Suprapubic skin (tissue), 4 donors: ENCODE measurements at places on chromosomes 7 and 10.

DNA sequence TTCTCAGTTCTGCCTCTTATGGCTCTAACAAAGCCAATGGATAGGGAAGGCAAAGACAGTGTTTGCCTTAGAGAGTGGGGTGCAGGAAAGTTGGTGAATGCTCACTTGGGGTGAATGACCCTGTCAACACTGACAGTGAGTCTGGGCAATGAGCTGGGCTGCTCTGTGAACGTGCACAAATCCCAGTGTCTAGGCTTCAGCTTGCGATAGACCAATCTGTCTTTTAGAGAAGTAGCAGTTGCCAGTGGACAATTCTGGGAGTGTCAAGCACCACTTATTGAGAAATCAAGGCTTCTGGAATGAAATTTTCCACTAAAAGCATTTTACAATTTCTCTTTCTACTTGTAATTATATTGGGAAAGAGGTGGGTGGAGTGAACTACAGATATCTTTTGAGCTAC, 141.4 kb downstream of the HERPUD2 start:
- DNase-seq: no peak

DNA sequence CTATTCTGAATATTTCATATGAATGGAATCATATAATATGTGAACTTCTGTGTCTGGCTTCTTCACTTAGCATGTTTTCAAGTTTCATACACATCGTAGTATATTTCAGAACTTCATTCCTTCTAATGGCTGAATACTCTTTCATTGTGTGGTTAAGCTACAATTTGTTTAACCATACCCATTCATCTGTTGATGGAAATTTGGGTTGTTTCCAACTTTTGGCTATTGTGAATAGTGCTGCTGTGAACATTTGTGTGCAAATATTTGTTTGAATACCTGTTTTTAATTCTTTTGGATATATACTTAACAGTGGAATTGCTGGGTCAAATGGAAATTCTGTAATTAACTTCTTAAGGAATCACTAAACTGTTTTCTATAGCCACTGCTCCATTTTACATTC, 86.0 kb upstream of the MDFIC start:
- DNase-seq: no peak

GRCh38 chr7:40516376-40516775, 381.6 kb downstream of the SUGCT start:
- no peak for DNase-seq

GRCh38 chr7:105098863-105099515, 85.0 kb downstream of the KMT2E start:
- no peak for DNase-seq

- DNase-seq: no peak
Measured at GRCh38 chr10:31864834-31865518, 63.7 kb downstream of the ARHGAP12 start.

GRCh38 chr10:26792758-26793495, 67.8 kb downstream of the ABI1 start:
- DNase-seq: no peak

DNA sequence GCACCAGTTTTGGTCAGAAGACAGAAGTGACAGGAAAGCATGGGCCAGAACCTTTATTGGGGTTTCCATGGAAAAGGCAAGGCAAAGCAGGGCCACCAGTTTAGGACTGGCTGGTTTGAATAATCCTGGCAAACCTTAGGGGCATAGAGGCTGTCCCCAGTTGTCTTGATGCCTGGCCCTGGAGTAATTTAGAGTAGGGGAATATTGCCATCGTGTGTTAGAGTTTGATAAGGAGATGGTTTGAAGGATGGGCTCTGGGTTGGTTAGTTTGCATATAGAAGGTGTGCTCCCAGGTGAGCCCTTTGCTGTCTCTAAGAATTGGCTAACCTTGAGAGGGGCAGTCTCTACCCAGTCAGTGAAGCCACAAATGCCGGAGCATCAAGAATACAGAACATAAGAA, 79.6 kb downstream of the ZNF777 start:
- DNase-seq: no peak

DNA sequence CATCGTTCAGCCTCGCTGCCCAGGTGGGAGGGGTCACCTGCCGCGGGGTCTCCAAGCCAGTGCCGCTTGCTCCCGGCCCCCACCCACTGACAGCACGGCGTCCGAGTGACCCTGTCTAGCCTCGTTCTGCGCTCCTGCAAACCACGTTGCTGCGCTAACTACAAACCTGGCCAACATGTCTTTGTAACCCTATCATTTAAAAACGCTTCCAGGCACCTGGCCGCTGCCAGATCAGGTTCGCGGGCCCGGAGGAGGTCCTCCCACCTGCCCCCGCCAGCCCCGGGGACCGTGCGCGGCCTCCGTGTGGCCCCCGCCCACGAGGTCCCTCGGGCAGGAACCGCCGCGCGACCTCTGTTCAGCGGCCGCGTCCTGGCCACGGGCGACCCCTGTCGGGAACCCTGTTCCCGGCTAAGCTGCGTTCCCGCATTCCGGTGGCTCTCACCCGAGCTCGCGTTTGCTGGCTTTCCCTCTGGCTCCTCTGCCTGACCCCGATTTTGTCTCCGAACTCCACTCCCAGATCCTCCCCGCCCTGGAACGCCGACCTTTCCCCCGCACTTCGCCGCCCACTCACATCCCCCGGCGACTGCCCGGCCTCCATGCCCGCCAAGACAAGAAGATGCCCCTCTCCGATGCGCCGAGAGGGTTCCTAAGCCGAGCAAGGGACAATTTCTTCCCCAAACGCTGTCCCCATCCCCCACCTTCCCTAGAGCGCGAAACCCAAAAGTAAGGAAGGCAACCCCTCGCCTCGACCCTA, 2.4 kb downstream of the SFMBT2 start:
- peak; percentile 80 for DNase-seq

- no peak for DNase-seq
Measured at GRCh38 chr7:51012569-51013217, 230.0 kb upstream of the GRB10 start.

DNA sequence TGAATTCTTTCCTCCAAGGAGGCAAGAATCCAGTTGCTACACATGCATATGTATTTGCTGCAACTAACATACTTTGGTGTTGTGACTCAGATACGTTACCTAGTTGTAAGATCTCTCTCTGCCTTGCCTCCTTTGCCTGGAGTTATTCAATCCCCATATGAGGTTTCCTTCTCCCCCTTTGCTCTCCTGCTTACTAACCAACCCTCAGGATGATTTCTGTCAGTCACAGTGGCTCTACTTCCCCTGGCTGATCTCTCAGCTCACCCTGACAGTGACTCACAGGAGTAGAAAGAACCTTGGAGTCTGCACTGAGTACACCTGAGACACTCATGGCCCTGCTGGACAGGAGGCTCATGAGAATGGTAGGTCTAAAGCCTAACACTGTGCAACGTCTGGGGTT, 92.0 kb downstream of the TMEM106B start:
- no peak for DNase-seq

DNA sequence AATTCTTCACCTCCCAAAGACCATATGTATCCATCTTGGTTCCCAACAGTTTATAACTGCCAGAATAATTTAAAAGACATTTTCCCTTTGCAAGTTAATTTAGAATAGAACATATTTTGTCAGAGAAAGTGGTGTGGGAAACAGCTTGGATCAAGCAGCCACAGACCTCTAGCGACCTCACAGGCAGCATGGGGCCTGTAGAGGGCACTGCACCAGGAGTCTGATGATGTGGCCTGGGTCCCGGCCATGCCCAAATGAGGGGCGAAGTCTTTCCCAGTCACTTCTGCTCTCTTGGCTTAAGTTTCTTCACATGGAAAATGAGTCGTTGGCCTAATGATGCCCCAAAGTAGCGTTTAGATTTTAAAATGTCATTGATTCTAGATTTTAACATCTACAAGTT, 243.2 kb downstream of the SDK1 start:
- no peak for DNase-seq

DNA sequence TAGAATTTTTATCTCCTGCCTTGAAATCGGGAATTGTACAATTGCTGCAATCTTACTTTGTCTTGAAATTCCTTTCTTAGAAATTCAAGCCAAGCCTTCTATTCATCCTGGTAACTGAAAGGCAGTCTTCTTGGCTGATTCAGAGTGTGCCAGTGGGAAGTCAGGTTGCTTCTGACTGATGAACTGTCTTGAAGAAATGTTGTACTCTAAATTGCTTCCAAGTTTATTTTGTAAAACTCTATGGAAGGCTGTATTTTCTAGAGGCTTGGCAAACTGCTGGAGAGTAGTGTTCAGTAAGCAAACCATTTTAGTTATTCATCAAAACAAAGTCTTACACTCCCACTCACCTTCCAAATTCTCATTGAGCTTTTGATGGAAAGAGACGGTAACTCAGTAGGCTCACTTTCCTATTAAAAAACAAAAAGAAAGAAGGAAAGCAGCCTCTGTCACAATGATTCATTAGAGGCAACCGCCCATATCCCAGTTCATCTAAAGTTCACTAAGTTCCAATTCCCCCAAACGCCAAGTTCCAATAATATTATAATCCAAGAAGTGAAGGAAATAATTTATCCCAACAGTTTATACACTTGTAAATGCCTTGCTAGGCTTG, 187.9 kb upstream of the MALRD1 start:
- no peak for DNase-seq

GRCh38 chr10:113854761-113855588, 514 bp downstream of the NHLRC2 start:
- peak; percentile 83 for DNase-seq

GRCh38 chr10:129491123-129491734, 24.2 kb downstream of the MGMT start:
- no peak for DNase-seq
